Cortex of kidney (tissue), 1 donor: ENCODE measurements at places on chromosomes 3 and 15.

- DNase-seq: no peak
Observed at GRCh38 chr15:43872416-43873020, 45.7 kb downstream of the WDR76 start.

DNA sequence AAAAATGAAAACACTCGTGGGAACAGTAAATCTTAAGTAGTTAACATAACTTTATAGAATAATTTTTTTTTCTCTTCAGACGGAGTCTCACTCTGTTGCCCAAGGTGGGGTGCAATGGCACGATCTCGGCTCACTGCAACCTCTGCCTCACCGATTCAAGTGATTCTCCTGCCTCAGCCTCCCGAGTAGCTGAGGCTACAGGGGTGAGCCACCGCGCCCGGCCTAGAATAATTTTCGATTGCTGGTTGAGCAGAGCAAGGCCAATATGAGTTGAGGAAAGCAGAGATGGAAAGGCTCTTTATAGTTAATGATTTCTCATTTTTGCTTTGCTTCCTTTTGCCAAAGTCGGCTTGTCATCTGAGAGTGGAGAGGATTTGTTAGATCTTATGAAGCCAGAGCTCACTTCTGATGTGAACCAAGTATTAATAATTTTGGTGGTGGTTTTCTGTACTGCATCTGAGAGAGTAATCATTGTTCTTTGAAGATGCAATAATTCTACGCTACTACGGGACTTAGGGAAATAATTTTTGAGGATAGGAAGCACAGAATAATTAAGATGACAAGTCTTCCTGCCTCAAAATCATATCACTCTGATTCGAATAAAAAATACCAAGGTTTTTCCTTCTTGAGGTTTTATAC is 1.6 kb upstream of the GOLM2 start:
- no peak for DNase-seq

DNA sequence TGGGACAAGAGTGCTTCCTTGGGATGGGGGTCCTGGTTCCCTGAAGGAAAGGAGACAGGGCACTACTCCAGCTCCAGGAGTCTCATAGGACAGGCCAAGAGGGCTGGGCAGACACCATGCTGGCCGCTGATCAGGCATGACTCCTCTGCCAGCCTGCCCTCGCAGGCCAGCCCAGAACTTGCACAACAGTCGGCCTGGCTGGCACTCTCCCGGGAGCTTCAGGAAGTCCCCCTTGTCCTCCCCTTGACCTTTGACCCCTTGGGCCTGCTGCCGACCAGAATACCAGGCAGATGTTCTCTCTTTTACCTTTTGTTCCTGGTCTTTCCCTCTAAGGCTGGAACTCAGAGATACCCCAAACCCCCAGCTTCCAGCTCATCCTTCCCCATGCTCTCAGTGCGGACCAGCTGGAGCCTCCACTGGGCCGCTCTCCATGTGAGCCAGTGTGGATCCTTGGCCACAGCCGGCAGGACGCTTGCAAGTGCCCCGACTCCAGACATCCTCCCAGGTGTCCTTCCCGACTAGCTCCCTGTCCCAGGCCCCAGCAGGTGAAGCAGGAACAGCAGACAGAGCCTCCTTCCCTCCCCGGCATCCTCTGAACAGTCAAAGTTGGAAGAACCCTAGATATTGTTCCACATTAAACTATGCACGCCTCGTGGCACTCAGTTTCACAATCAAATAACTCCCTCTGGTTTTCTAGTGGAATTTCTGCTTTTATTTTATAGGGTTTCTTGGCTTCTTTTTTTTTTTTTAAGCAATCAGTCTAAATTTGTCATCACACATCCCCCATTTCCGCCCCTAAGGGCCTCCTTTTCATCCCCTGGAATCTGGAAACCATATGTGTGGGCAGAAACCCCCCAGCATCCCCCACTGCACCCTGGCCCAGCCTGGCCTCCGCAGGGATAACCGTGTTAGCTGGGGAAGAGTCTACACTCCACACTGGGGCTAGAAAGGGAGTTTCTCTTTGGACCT is 15.7 kb downstream of the VPS18 start:
- no peak for DNase-seq

GRCh38 chr3:195133462-195133861 is 137.5 kb downstream of the XXYLT1 start:
- no peak for DNase-seq

- no peak for DNase-seq
Observed at GRCh38 chr3:118809696-118810498, 224.7 kb downstream of the IGSF11 start.

DNA sequence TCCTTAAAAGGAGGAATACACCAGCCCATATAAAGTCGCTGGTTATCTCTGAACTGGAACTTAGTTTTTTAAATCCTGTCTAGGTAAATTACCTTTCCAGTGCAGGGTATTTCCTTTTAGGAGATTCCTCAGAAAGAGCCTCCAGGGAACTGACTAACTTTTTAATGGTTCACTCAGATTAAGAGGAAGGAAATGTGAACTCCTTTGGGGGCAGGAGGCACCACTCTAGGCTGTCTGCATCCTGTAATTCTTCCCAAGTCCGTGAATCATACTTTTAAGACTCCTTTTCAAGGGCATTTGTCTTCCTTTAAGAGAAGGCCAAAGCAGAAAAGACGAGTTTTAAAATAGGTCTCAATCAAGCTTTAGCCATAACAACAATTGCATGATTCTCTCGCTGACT is 871.2 kb upstream of the NR2F2 start:
- DNase-seq: no peak

DNA sequence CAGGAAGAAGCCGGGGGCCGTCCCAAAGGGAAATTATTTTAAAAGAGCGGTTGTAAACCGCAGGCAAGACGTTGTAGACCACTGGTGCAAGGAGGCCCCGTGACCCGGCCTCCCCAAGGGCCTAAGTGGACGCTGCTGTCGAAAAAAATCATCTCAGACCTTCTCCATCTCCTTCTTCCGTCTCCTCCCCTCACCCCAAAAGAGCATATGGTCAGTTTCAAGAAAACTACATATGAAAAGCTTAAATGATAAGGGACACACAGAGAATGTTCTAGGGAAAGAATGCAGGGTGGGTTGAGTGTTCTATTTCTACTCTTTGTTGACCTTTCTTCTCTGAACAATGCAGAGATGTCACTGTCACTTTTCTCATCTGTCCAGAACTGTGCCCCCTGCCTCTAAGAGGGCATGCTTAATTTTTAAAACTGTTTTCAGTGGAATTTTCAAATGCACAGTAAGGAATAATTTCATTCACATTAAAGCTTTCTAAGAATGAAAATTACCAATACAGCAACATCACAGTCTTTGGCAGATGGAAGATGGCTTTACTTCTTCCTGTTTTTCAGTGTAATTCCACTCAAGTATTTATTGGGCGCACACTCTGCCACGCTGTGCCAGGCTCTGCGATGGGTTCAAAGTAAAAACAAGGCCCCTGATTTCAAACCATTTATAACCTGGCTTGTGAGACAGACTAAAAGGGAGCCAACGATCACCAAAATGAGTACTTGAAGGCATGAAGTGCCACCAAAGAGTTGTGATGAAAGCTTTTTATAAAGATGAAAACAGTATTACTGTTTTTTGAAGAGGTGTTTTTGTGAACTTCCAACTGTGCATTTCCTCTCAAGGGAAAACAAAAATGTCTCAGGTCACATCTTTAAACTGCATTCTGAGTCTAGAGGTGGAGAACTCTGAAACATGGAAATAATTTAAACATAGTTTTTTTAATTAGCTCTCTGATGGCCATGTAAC is 891 bp upstream of the TOP2B start:
- no peak for DNase-seq

- DNase-seq: no peak
Observed at GRCh38 chr3:117131259-117131658, 421.7 kb downstream of the TUSC7 start.

DNA sequence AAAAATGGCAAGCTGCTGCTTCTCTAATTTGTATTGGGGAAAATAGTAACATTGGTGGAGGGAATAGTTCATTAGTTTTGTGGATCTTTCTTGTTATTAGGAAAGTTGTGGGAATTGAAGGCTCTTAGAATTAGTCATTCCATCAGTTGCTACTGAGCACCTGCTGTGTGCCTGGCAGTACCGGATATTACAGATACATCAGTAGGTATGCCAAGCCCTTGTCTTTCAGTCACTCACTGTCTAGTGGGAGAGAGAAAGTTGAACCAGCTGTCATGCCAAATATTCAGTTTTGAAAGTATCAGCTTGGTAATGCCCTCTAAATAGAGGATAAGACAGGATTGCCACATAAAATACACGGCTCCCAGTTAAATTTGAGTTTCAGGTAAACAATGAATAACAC is 32.5 kb downstream of the IGSF10 start:
- DNase-seq: no peak

- DNase-seq: no peak
Observed at GRCh38 chr15:69798481-69799250, 299.1 kb downstream of the TLE3 start.

DNA sequence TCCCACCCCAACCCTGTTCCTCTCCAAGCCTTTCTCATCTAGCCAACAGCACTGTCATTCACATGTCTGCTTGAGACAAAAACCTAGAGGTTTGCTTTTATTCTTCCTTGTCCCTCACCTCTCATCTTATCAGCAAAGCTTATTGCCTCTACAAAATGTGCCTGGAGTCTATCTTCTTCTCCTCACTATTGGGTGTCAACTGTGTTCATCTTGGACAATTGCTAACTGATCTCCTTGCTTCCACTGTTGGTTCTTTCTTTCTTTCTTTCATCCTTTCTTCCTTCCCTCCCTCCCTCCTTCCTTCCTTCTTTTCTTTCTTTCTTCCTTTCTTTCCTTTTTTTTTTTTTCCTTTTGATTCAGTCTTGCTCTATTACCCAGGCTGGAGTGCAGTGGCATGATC is 48.2 kb downstream of the FOXL2 start:
- DNase-seq: no peak

DNA sequence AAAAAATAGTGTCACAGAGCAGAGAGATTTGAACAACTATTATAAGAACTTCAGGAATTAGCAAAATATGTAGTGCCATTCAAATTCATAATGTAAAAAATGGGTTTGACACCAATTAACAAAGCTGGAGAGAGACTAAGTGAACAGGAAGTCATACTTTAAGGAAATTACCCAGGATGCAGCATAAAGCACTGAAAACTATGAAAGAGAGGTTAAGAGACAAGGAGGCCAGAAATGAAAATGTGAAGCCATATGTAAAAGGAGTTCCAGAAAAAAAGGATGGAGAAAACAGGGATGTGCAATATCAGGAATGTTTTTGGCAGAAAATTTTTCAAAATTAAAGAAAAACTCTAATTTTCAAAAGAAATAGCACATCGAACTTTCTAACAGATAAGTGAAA is 57.6 kb downstream of the SLCO2A1 start:
- DNase-seq: no peak

DNA sequence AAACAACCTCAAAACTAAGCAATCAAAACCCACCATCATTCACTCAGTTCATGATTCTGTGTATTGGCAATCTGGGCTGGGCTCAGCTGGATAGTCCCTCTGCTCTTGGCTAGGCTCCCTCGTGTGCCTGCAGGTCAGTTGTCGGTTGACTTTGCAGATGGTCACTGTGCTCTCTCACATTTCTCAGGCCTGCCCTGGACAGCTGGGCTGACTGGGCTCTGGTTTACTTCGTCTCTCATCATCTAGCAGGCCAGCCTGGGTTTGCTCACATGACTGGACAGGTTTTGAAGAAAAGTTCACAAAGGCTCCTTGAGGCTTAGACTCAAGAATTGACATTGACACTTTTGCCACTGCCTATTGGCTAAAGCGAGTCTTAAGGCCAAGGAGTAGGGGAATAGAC is 105.0 kb upstream of the CTNNB1 start:
- DNase-seq: no peak

GRCh38 chr3:169354774-169355501 is 308.6 kb downstream of the MECOM start:
- DNase-seq: no peak

DNA sequence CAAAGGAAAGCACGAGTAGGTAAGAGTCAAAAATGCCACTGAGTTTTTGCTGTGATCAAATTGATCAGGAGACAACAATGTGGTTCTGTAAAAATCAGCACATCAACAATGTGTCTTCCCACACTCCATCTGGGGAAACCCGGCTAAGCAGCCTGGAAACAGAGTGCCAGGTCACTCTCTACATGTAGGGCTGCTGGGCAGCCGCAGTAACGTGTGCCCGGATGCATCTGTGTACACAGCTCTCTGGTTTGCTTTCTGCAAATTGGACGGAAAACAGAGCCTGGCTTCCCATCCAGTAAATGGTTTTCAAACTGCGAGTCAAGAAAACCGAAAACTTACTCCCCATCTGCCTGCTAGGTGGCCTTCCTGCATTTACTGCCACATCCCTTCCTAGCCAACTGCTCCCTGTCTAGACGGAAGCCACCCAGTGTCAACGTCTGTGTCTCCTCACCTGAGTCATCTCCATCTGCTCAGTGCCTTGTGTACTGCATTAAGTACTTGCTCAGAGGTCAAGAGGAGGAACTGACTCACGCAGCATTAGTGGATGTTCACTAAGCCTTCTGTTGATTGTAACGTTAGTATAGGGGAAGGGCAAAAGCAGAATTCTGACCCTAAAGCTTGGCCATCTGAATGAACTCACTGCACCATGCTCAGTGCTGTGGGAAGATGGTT is 124.1 kb downstream of the TJP1 start:
- DNase-seq: no peak

- DNase-seq: no peak
Observed at GRCh38 chr3:11609481-11609880, 34.2 kb downstream of the VGLL4 start.

- DNase-seq: no peak
Observed at GRCh38 chr15:63157891-63158431, 684 bp upstream of the RPS27L start.

DNA sequence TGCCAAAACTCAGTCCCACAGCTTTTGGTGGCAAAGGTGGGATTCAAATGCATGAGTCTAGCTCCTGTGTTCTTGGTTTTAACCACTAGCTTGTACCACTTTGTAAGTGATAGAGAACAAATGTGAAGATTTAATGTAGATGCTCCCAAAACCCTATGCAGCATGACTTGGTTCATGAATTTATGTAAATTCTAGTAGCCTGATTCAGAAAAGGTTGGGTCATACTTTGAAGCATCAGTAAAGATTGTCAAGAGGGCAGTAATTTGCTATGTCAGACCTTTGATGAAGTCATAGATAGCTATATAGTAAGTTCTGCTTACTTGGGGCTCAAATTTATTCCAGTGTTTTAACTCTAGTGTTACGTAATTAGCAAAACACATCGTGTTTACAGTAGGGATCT is 75.6 kb downstream of the VPS8 start:
- DNase-seq: no peak

DNA sequence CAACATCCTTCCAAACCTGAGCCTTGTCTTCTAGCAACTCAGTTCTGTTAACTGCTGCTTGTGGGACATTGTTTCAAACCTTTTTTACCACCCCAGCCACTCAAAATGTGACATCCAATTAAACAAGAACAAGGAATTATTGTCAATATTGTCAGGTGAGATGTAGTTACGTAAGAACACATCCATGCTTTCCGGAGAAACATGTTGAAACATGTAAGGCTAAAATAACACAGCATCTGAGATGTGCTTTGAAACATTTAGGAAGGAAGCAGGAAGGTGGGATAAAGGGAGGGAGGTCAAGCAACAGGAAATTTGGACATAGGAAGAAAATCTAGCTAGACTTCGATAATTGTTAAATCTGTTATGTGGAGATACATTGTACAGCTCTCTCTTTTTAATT is 50.9 kb upstream of the PRICKLE2 start:
- DNase-seq: no peak

GRCh38 chr3:347581-347980 is 151.0 kb downstream of the CHL1 start:
- no peak for DNase-seq

- DNase-seq: no peak
Observed at GRCh38 chr3:192923731-192924130, 6.1 kb upstream of the MB21D2 start.
